ENCODE measurements at places on chromosomes 11 and 22.
A peak's percentile ranks its signal among the peaks of the same experiment; 100 is the strongest.

GRCh38 chr11:92844197-92844596 lies 125.3 kb upstream of the MTNR1B start:
- DNase-seq: no peak

DNA sequence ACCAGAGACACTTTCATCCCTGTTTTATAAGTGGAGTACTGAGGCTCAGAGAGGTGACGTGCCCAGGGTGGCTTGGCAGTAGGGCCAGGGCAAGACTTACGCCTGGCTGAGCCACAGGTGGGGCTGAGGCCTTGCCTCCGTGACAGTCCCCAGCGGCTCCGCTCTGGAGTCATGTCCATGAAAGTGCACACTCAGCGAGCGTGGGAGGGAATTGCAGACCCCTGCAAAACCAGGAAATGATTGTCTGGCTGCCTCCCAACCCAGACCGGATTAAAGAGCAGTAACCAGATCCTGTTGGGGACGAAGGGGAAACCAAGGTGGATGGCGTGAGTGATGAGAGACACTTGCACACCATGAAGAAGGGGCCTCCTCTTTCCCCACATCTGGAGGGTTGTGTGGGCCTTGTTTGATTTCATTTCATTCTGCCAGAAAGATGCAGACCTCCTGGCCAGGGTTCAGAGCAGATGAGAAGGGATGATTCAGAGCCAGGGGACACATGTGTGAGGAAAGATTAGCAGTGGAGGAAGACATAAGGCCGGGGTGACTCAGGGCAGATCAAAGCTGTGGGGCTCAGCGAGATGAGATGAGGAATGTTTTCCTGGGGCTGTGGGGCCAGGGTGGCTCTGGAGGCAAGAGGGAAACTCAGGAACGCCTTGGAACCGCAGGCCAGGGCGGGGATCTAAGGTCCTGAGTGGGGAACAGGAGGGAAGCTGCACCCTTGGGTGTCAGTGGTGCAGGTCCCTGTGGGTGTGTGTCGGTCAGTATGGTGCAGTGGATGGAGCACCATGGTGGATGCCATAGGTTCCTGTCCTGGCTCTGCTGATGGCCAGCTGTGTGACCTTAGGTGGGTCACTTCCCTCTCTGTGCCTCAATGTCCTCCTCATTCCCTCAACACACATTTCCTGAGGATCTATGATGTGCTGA lies 29.9 kb upstream of the LRRC32 start:
- no peak for DNase-seq

- DNase-seq: no peak
Observed at GRCh38 chr22:49328118-49328475, 499.6 kb downstream of the BRD1 start.

DNA sequence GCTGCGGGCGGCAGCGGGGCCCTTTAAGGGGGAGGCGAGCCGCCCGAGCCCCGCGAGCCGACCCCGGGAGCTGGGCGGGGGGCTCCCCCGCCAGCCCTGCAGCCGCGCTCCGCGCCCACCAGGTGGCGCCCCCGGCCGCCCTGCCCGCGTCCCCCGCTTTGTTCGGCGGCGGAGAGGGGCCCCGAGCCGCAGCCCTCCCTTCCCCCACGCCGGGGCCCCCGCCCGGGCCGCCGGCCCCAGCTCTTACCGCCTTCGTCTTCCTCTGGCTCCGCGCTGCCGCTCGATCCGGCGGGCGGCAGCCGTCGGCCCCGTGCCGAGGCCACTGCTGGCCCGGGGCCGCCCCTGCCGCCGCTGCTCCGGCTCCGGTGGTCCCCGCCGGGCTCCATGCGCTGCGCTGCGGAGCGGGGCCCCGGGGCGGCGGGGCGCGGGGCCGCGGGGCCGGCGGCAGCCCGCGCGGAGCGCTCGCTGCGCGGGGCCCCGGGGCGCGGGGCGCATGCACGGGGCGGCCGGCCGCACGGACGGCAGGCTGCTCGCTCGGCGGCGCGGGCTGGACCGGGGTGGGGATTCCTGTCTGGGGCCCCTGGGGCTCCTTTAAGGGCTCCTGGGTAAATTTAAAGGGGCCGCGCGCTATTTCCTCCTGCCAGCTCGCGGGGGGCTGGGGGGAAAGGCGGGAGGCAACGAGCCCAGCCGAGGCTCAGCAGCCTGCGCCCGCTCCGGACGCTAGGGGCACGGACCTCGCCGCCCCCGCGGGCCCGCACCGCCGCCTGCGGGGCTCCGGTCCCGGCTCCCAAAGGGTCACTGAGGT lies at the start of gene ZFTA:
ZFTA (minus strand) TSS at position 539 of the 805 bp plus-strand sequence; CDS start at position 386, 153 bp downstream.
- peak; percentile 73 for DNase-seq

- DNase-seq: no peak
Observed at GRCh38 chr11:1926156-1927025, 6.9 kb downstream of the TNNT3 start.

GRCh38 chr11:63613517-63614135 lies 607 bp downstream of the PLAAT3 start:
- peak; percentile 29 for DNase-seq

DNA sequence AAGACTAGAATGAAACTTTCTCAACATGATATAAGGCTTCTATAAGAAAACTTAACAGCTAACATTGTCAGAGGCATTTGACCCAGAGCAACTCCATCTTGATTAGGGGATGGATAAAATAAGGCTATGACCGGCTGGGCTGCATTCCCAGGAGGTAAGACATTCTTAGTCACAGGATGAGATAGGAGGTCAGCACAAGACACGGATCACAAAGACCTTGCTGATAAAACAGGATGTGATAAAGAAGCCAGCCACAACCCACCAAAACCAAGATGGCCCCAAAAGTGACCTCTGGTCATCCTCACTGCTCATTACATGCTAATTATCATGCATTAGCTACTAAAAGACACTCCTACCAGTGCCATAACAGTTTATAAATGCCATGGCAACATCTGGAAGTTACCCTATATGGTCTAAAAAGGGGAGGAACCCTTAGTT lies 135.2 kb downstream of the TTC28 start:
- no peak for DNase-seq

- peak; percentile 51 for DNase-seq
Observed at GRCh38 chr22:25563761-25564319, 635 bp upstream of the GRK3 start.

DNA sequence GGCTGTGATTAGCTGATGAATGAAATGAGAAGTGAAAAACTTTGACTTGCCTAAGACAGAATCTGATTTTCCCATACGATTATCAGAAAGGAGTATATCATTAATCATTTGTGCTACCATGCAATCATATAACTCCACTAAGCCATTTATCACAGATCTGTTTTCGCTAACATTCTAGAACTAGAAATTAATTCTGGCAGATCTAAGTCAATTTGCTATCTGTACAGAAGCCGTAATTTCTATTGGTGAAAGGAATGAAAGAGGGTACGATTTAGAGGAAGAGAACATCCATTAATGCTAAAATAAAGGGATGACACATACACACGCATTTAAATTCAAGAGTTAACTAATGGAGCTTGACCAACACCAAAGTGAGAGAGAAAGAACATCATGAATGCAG lies 201.6 kb downstream of the SBF2 start:
- no peak for DNase-seq

DNA sequence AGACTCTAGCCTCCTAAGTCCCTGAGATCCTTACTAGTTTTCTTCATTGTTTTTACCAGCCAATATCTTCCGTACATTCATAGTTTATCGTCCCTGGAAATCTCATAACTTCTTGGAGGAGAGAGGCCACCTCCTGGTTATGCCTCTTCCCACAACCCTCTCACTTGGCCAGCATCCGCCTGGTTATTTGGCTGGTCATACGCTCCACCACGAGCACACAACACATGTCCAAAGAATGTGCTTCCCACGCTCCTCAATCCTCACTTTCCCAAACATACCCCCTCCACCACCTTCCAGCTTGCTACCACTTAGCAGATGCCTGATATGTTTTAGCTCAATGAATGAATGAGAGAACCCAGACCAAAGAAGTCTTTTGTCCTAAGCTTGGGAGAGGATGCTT lies 83.5 kb upstream of the EIF3D start:
- DNase-seq: no peak

- DNase-seq: no peak
Observed at GRCh38 chr11:23885801-23886200, 611.1 kb upstream of the LUZP2 start.

- no peak for DNase-seq
Observed at GRCh38 chr11:125623064-125623463, 1.9 kb upstream of the CHEK1 start.

DNA sequence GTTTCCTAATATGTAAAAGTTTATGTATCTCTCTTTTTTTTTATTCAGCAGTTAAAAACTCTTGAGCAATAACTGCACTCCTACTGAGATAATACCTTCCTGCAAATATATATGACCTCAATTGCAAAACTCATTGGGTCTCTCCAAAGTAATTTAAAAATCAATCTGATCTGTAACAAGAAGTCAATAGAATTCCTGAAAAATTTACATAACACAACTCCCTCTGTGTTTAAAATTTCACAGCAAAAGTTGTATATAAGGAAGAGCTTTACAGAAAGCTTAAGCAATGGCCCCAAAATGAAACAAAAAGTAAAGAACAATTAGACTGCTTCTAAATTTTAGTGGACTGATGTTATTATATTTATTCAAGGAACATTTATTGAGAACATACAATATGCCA lies 313.4 kb downstream of the DLG2 start:
- no peak for DNase-seq

- DNase-seq: no peak
Observed at GRCh38 chr11:78954696-78955095, 380.0 kb upstream of the NARS2 start.

DNA sequence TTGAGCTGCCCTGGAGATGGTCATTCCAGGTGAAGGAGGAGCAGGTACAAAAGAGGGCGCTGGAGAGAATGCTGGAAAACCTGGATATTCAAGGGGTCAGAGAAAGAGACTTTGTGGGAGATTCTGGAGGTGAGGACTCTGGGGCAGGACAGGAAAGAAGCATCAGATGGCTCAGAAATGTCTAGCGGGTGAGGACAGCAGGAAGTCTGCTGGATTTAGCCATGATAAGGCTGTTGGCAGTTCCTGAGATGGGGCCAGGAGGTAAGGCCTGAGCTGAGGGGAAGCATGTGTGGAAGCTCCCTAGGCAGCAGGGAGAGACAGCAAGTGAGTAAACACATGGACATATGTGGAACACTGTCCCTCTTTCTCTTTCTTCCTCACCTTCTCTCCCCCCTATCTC lies 1.5 kb downstream of the UPB1 start:
- no peak for DNase-seq

DNA sequence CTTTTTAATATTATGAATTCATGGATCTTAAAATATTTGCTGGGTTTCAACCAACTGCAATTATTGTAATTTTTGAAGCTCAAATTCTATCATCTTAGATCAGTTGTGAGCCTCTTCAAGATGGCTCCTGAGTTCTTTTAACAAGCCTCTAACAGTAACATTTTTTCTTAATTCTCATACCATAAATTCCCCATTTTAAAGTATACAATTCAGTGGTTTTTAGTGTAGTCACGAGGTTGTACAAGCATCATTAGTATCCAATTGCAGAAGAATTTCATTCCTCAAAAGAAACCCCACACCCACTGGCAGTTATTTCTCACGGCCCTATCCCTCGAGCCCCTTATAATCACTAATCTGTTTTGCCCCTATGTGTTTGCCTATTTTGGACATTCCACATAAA lies 270.8 kb downstream of the SBF2 start:
- no peak for DNase-seq

DNA sequence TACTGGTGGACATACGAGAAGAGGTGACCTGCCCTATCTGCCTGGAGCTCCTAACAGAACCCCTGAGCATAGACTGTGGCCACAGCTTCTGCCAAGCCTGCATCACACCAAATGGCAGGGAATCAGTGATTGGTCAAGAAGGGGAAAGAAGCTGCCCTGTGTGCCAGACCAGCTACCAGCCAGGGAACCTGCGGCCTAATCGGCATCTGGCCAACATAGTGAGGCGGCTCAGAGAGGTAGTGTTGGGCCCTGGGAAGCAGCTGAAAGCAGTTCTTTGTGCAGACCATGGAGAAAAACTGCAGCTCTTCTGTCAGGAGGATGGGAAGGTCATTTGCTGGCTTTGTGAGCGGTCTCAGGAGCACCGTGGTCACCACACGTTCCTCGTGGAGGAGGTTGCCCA lies 6.9 kb downstream of the TRIM6 start:
- DNase-seq: no peak

DNA sequence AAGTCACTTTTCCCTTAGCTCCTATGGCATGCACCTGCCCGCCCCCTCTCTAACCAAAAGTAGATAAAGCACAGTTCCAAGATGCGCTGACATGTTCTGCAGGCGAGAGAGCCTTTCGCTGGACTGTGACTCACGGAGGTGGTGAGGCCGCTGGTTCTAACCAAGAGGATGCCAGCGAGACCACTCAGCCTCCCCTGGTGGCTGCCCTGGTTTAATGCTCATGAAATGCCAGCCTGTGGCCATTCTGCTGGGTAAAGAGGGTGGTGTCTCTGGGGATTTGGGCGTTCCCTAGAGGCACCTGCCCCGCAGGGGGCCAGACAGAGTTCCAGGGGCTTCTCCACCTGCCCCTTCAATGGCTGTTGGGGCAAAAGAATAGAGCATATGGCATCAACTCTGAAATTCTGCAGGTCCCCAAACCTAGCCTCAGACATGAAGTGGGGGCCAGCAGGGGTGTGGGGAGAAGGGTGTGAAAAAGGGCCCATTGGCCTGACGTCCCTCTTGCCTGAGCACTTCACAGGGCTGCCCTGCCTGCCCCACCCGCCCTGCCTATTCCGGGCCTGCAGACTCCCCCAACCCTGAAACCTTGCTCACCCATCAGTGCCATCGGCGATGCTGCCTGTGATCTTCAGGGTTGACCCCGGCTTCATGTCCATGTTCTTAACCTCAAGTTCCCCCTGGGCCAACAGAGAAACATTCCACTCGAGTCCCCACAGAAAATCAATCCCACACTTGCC lies 8.5 kb downstream of the LGALS2 start:
- DNase-seq: no peak

DNA sequence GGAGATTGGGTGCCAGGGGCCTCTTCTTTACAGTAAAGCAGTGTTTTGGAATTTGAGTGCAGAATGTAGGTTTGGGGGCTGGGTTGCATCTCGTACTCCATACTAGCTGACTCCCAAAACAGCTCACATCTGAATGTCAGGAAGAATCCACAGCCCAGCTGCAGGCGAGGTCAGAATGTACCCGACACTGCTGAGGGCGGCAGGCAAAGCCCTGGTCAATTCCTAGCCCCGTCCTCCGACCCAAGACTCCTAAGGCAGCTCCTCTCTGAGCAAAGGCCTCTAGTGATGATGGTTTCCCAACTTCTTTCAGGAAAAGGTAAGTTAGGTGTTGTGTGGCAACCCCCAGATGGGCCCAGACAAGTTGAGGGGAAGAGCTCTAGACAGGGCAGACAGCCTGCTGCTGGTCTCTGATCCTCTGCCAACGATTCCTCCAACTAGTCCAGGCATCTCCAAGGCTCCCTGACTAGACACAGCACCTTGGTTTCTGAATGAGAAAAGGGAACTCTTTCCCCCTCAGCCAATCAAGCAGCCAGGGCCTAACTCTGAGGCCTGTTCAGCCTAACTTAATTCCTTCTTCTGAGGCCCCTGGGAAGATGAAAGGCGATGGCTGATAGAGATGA lies 8.6 kb downstream of the LARGE2 start:
- no peak for DNase-seq

GRCh38 chr11:34308913-34309585 lies 48.8 kb downstream of the ABTB2 start:
- DNase-seq: no peak

GRCh38 chr11:76916712-76917111 lies 56.0 kb downstream of the ACER3 start:
- no peak for DNase-seq
